Stimulated activated CD4-positive, alpha-beta T cell treated with anti-CD3 and anti-CD28 coated beads, Interleukin-12 subunit alpha, Interleukin-12 subunit beta, amount 100 ng/mL, for 24 hours (primary cell): ENCODE measurements at places on chromosomes 5 and 9.

- no peak for DNase-seq
Observed at GRCh38 chr9:36336131-36336907, 63.8 kb downstream of the RNF38 start.

DNA sequence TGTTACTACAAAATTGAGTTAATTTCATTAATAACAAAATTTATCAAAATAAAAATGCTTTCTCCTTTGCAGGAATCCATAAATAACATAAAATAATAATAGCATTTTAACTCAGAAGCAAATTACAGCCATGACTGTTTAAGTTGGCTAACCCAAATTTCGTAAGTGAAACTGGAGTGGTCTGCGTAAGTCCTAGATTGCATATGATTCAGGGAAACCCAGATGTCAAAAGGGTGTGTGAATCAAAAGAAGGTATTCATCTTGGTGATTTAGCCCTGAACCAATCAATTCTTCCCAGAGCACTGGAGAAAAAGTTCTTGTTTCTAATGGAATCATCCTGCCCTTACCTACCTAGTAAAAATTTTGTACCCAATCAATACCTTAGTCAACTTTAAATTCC, 547.6 kb downstream of the RAB3C start:
- DNase-seq, result no peak

- no peak for DNase-seq
Observed at GRCh38 chr9:36985061-36985768, 48.9 kb downstream of the PAX5 start.

- no peak for DNase-seq
Observed at GRCh38 chr9:128124451-128124850, 3.1 kb downstream of the PTGES2 start.

GRCh38 chr9:38092200-38092524, 23.1 kb upstream of the SHB start:
- DNase-seq, result no peak

DNA sequence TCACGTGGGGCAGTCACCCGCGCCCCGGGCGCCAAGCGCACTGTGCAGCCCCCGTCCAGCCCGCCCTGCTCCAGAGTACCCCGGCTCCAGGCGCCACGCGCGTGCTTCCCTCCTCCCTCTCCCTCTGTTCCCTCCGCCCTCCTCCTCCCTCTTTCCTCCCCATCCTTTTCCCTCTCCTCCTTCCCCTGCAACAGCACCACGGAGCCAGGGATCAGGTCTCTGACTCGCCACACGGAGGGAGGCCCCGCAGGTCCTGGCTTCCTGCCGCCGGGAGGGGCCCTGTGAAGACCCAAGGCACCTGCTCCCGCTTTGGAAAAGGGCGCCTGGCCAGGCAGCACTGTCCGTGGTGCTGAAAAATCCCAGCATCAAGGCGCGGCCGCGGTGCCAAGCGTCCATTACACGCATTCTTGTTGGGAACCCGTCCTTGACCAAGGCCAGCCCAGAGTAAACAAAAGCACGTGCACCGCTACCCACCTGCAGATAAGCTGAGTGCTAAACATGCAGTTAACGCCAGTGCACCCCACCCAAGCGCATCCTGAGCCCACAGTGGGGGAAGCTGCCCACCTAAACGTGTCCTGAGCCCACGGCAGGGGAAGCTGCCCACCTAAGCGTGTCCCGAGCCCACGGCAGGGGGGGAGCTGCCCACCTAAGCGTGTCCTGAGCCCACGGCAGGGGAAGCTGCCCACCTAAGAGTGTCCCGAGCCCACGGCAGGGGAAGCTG, 21.7 kb downstream of the SLC6A18 start:
- no peak for DNase-seq

DNA sequence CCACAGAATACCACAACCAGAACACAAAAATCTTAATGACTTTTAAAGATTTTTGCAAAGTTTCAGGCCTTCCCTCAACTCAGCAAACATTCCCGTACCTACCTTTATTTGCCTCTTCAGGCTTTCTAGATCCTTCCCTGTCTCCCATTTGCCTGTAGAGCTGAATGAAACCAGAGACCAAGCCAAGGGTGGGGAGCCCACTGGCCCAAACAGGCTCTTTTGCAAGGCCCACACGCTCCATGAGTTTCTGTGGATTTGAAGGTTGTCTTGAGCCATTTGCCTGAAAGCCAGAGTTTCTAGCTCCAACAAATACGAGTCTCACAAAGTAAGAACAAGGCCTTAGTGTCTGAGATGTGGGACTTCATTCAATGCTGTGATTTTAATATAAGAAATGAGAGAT, 107.8 kb downstream of the GAS1 start:
- no peak for DNase-seq
